HL-60 (cell line): ENCODE measurements at places on chromosomes 1 and 21.

DNA sequence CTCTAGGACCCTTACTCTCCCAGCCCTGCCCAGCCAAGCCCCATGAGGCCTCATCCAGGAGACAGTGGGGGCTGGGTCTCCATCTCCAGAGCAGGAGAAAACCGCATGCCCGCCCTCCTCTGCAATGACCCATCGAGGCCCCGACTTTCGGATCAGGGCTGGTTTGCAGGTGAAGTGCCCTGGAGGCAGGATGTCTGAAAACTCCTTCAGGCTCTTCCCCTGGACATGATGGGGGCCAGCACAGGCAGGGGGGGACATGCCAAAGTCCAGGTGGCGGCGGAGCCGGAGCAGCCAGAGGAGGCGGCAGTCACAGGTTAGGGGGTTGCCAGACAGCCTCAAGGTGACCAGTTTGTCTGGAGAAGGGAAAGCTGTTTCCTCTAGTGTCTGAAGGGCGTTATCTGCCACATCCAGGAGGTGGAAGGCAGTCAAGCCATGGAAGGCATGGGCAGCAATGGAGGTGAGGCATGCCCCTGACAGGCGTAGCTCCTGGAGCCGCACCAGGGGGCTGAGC is 3.9 kb downstream of the LINGO4 start:
- no peak for DNase-seq

- DNase-seq, result no peak
These were observed 6.7 kb downstream of the C1orf115 start for GRCh38 chr1:220696863-220697231.

DNA sequence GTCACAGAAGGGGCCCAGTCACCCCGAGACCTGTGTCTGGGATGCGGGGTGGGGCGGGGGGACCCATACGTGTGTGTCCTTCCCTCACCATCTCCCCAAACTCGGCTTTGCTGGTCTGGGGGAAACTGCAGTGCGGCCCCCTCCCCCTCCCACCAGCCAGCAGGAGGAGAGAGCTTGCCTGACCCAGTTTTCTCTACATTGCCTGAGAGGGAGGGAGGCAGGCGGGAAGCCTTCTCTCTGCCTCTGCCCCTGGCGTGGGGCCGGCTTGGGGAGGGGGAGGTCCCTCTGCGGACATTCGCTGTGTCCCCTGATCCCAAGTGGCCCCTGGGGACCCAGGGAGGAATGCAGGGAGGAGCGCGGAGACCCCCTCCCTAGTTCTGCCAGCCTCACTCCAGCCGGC is 3.9 kb downstream of the EPHA8 start:
- no peak for DNase-seq

DNA sequence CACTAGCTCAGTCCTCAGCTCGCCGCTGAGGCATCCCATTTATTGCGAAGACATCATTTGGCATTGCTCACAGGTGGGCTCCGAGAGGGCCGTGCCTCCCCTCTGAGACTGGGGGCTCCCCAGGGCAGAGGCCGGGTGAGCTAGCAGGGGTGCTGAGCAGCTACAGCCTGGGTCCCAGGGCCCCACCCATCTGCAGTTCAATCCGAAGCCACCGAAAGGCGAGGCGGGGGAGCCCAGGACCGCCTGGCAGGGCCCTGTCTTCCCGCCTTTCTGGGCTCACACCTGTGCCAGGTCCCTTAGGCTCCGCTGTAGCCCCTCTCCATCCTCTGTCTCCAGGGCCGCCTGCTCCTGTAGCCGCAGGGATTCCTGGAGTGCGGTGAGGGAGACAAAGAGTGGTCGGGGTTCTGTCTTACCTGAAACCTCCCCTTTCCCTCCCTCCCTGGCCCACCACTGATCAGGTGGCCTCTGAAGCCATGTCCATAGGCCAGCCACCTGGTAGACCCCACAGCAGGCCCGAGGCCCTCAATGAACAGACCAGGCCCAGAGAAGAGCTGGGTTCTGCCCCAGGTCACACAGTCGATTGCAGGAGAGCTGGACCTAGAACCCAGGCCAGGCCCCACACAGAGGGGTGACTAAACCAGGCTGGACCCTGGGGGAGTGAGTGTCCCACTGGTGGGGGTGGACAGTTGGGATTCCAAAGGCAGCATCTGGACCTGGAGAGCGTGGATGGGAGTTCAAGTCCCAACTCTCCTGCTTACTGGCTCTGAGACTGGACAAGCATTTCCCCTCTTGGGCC is 18.1 kb upstream of the NBPF1 start:
- DNase-seq, result no peak

DNA sequence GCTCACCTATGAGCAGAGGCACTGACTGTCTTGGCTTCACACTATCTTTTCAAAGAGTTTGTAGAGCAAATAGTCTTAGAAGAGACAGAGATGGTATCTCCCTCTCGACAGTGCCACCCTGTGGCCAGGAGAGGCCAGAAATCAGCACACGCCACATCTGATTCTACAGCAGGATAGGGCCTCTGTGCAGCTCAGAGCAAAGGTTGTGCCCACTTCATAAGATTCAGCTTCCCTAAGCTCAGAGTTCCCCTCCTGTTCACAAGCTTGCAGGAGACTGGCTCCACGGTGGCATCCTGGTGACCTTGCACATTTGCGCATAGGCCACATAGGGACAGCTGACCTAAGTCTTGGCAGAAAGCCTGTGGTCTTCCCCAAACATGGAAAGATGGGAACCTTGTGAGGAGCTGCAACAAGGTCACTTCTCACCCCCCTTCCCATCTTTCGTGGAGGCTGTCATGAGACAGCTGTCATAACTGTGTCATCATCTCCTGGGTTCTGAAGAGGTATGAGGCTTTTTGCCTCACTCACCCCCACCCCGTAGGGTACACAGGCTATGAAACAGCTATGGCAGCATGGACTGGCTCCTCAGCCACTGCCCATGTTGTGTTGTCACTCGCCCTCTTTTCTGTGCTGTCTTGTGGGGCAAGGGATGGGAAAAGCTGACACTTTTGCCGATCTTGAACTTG is 3.0 kb downstream of the ITLN2 start:
- no peak for DNase-seq

DNA sequence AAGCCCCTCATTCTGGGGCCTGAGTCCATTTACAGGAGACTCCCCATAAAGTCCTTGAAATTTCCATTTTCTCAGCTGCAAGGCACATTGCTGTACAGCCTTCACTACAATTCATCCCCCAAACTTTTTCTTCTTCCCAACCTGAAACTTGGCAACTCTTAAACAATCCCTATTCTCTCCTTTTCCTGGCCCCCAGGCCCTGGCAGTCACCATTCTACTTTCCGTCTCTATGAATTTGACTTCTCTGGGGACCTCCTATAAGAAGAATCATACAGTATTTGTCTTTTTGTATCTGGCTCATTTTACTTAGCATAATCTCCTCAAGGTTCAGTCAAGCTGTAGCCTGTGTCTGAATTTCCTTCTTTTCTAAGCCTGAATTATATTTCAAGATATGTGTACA is 332.9 kb downstream of the PCP4 start:
- DNase-seq, result no peak

DNA sequence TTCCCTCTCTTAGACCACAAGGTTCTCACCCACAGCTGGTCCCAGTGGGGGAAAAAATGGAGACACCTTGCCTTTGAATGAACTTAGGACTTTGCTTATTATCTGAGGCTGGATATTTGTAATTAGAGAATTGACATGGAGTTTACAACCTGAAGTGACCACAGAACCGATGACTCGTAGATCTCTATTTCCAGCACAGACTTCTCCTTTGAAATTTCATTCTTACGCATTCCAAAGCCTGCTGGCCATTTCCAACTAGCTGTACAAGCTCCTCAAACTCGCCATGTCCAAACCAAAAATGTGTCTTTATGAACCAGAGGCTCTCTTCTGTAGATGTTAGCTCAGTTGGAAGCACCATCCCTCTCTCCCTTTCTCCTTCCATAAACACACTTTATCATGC is 12.0 kb downstream of the RAB7B start:
- no peak for DNase-seq

DNA sequence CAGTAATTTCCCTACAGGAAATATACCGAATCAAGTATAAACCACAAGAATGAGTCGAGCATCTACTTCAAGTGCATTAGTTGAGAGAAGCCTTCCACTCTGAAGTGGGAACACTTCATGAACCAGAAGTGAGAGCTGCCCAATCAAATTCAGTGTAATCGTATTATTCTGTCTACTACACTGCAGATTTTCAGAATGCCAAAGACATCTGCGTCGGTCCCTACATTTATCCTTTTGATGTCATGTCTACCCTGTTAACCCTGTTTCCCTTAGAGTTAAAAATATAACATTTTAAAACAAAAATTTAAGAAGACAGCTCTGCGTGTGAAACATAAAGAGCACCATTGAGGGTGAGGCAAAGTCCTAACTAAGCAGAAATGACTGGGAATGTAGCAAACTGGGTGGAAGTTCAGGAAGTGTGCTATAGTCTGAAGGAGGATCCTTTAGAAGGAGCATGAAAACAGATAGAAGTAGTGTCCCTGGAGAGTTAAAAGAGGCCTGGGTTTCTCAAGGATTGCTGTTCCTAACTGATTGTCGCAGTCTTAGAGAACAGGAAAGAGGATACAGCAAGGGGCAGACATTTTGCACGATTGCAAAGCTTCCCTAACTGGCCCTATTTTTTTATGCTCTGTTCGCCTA is 291.2 kb downstream of the PTPRC start:
- DNase-seq, result peak; percentile 62

DNA sequence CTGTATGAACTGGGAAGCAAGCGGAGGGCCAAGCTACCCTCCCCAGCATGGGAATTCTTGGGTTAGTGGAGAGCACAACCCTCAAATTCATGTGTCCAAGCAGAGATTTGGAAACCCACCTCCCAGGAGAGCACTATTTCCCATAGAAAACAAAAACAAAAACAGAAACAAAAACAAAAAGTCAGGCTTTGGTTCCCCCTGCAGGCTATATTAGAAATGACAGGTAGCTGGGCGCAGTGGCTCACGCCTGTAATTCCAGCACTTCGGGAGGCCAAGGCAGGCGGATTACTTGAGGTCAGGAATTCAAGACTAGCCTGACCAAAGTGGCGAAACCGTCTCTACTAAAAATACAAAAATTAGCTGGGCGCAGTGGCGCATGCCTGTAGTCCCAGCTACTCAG is 10.8 kb downstream of the MINDY1 start:
- no peak for DNase-seq

DNA sequence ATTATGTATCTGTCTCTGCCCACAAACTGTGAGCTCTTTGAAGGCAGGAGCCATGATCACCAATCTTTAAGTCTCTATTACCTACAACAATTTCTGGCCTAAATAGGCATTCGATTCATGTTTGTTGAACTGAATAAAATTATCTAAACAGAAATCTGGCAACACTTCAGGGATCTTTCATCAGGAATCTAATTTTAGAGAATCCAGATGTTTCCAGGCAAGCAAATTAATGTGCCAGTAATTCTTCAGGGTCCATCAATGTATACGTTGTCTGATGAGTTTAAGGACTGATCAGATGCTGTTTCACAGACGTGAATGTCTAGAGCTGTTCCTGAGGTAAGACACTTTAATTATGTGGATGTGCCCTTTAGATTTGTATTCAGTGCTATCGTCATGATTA is 524.4 kb downstream of the PTPRC start:
- DNase-seq, result no peak

GRCh38 chr1:5650283-5651026 is 341.8 kb downstream of the NPHP4 start:
- DNase-seq, result no peak

- peak; percentile 88 for DNase-seq
These were observed 154.4 kb downstream of the PLPP3 start for GRCh38 chr1:56424744-56425493.

DNA sequence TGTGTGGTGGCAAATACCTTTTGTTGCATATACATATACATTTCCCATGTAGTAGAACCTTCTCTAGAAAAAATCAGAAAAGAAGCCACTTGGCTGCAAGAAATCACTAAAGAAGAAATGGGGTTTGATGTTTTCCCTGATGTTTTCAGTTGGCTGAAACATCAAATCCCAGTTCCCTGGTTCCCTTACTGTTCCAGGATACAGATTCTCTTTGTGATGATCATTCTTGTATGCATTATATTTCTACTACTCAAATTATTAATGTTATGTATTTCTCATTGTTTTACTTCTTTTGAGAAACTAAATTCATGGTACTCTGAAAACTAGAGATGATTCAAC is 7.6 kb downstream of the RNU1-2 start:
- no peak for DNase-seq

GRCh38 chr1:44806025-44806703 is 987 bp downstream of the DYNLT4 start:
- no peak for DNase-seq

- no peak for DNase-seq
These were observed 9.2 kb downstream of the LBR start for GRCh38 chr1:225418598-225418997.

- DNase-seq, result no peak
These were observed 5.2 kb downstream of the DEGS1 start for GRCh38 chr1:224188286-224188685.

DNA sequence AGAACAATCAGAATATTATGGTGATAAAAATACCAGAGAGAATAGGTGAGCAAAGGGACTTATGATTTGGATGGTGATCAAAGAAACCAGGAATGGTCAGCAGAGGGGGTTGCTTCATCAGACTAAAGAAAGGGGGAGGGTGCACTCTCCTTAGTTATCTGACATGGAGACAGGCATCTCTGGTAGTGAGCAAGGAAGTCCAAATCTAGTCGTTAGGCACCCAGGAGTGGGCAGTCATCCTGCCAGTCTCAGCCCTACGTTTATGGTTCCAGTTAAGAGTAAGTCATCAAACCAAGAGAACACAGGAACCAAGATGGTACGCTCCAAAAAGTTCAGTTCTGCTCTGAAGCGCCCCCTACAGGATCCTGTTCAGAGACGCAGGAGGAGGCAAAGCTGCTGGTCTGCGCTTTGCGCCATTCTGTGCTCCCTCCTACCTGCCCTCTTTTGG is 28.6 kb downstream of the EBNA1BP2 start:
- DNase-seq, result no peak

DNA sequence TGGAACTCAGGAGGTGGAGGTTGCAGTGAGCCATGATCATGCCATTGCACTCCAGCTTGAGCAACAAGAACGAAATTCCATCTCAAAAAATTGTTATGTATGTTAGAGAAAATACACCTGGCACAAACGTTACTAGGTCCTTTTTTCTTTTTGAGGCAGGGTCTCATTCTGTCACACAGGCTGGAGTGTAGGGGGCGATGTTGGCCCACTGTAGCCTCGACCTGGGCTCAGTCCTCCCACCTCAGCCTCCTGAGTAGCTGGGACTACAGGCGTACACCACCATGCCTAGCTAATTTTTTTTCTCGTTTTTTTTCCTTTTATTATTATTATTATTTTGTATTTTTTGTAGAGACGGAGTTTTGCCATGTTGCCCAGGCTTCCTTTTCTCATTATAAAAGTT is 4.4 kb downstream of the HAX1 start:
- no peak for DNase-seq

DNA sequence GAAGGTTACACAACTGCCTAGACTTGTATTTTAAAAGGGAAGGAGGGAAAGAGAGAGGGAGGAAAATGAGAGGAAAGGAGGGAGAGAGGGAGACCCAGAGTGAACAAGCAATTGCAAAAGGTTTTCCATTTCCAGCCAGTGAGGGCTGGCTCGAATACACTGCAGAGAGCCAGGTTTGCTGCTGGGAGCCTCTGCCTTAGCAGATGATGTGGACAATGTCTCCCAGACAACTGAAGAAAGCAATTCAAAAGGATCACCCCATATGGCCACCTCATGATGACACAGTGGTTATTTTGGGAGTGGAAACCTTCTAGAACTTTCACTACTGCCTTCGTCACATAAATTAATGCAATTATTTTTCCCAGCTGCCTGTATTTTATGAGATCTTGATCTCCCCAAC is 86.4 kb downstream of the BCAR3 start:
- no peak for DNase-seq
